NCI-H187 treated with DMSO at 0.1 percent for 48 hours (cell line): ENCODE measurements at places on chromosomes 2 and 18.
A peak's percentile ranks its signal among the peaks of the same experiment; 100 is the strongest.

DNA sequence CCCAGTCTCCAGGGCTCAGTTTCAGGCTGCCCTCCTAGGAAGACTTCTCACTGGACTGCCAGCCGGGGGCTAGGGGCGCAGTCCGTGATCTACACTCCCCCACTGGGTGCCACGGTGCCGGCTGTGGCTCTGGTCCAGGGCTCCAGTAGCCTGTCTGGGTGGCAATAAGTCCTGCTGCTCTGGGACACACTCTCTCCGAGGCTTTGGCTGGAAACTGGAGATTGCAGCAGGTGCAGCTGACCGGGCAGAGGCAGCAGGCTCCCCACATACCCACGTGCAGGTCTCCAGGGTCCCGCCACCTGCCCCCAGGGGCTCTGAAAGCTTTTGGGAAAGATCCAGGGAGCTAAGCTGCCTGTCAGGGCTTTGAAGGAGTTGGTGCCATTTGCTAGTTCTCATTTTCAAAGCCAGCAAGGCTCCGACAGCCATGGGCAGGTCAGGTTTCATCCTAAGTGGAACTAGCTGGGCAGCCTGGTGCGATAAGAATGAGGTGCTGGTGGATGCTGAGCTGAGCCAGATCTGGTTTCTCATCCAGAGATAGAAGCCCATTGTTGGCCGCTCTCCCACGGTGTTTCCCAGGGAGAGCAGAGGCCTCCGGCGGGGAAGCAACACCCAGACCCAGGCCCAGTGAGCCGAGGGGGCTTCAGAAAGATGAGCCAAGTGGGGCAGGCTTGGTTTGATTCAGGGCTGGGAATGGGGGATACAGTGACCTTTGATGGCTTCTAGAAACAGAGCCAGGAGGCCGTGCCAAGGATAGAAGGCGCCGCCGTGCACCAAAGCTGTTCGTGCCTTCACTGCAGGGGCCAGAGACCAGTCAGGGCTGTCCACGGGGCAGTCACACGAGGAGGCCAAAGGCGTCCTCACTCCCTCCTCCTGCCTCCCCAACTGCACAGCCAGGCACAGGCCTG is 141.7 kb upstream of the GPC1 start:
- peak; percentile 14 for DNase-seq

DNA sequence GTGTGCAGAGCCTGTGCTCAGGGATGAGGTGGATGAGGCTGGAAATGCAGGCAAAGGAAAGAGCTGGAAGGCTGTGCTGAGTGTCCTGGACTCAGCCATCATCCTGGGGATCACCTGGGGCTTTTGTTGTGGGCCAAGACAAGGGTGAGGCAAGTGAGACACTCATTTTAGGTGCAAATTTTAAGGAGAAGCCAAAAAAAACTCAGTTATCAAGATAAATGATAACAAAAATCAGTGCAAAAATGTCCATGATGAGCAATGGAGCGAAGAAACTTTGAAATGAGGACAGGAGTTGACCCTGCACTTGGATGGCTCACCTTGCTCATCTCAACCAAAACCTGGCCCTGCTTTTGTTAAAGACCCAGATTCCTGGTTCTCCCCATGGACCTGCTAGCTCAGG is 141.9 kb downstream of the MYCN start:
- no peak for DNase-seq

GRCh38 chr2:67393237-67393636 is 3.9 kb upstream of the ETAA1 start:
- no peak for DNase-seq

- DNase-seq, result peak; percentile 86
Observed at GRCh38 chr2:10030311-10030736, 13.0 kb upstream of the KLF11 start.

DNA sequence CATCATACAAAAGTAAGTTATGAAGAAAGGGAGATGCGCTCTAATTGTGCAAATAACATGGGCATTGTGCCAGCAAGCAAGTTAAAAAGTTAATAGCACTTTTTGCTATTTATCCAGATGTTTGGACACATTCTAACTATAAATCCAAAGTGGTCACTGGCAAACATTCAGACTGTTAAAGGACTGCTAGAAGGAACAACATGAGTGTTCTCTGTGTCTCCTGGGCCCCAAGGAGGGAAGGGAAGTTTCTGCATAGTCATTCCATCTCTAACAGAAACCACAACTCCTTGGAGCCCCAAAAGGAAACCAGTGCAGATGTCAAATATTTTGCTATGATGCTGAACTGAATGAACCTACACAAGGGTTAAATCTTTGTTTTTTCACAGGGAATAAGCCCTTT is 213.3 kb upstream of the HNRNPA3 start:
- DNase-seq, result no peak

- no peak for DNase-seq
Observed at GRCh38 chr2:73717251-73717606, 19.9 kb downstream of the TPRKB start.

DNA sequence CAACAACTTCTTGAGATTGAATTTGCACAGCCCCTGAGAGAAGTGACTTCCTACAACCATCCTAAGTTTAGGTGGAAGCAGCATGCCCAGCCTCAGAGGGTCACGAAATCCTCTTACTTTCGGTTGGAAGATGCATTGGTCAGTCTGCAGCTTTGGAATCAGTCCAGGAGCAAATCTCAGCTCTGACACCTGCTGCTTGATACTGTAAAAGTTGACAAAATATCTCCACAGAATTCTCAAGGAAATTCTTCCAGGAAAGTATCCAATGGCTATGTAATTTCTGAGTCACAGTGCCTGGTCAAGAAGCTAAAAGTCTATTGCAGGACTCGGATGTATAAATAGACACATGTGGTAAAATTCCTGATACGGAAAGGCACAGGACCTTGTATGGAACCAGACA is 414.5 kb upstream of the GYPC start:
- no peak for DNase-seq

- DNase-seq, result no peak
Observed at GRCh38 chr2:54377901-54378493, 78.1 kb upstream of the SPTBN1 start.

DNA sequence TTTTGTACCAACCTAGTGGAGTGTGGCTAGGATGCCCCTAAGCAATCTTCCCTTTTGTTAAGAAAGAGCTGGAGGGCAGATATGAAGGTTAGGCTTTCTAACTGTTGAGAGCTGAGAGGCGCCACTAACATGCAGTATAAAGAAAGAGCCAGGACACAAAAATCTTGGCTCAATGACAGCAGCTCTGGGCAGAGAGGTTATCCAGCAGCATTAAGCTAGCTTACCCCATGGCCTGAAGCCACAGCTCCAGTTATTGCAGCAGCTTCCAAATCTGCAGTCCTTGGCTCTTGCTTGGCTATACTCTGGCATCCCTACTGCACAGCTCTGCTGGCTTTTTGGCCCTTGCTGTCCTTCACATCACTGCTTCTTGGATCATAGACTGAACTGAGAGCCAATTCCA is 213.4 kb downstream of the GPD2 start:
- no peak for DNase-seq

DNA sequence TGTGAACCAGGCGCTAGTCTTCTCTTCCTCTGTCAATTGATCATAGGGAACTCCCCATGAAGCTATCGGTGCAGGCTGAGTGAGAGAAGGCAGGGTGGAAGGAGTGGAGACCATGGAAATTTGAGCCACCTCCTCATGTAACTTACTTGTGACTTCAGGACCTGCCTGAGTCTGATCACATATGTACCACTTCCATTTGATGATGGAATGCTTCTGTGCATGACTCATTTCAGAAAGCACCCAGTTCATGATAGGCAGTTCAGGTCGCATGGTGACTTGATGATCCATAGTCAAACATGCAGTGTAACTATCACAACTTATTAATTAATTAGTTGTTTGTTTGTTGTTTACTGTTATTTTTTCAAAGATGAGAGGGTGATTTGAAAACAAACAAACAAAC is 1296.7 kb downstream of the SUCLG1 start:
- no peak for DNase-seq

GRCh38 chr2:84338069-84338468 is 121.0 kb downstream of the SUCLG1 start:
- no peak for DNase-seq

DNA sequence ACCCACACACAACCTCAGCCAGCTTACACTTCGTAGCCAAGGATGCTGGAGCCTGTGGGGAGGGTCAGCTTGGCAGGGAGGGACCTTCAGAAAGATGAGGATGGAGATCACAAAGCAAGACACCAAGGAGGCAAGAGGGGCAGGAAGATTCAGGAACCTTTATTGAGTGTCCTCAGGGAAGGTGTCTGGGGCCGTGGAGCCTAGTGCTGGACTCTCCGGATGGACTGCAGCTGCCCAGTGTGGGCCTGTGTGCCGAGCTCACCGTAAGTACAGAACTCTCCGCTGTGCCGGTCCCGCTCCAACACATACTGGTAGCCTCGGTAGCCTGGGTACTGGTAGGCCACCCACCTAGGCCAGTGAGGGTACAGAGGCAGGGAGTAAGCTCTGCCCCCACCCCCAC is 3.2 kb downstream of the CRYBA2 start:
- DNase-seq, result no peak

- DNase-seq, result no peak
Observed at GRCh38 chr2:219497495-219498279, 1.0 kb upstream of the GMPPA start.

- DNase-seq, result peak; percentile 8
Observed at GRCh38 chr2:203238704-203239526, at the start of gene CYP20A1. Gene CYP20A1 (plus strand): TSS chr2:203239018. CDS start chr2:203239063, 45 bp downstream.

- no peak for DNase-seq
Observed at GRCh38 chr2:55106148-55106547, 55.9 kb upstream of the RTN4 start.

- DNase-seq, result no peak
Observed at GRCh38 chr2:100876231-100876860, 56.4 kb downstream of the NPAS2 start.
